ENCODE measurements at places on chromosomes 1 and 21.

GRCh38 chr1:232667778-232668165 lies 37.8 kb upstream of the SIPA1L2 start:
- DNase-seq = no peak

- DNase-seq = no peak
Measured at GRCh38 chr1:82632155-82632554, 831.4 kb downstream of the ADGRL2 start.

- DNase-seq = no peak
Measured at GRCh38 chr1:233518344-233518743, 95.6 kb upstream of the KCNK1 start.

DNA sequence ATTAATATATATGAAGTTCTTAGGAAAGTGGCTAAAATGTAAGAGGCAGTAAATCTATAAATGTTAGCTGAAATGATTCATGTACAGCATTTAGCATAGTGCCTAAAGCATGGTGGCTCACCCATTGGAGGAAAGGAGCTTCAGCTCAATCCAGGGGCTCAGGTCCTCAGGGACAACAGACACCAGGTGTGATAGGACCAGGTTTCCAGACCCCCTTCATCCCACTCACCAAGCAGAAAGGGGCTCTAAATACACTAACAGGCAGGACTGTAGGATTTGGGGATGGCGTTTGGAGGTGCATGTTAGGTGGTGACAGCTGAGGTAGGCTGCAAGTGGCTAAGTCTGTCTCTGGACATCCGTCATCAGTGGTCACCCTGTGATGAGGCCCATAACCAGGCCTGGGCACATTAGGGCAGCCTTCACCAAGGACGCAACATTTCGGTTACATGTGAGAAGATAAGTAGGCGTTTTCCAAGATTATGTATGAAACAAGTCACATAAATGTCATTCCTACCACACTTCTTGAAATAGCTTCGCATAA lies 233.1 kb downstream of the C1orf94 start:
- DNase-seq = no peak

DNA sequence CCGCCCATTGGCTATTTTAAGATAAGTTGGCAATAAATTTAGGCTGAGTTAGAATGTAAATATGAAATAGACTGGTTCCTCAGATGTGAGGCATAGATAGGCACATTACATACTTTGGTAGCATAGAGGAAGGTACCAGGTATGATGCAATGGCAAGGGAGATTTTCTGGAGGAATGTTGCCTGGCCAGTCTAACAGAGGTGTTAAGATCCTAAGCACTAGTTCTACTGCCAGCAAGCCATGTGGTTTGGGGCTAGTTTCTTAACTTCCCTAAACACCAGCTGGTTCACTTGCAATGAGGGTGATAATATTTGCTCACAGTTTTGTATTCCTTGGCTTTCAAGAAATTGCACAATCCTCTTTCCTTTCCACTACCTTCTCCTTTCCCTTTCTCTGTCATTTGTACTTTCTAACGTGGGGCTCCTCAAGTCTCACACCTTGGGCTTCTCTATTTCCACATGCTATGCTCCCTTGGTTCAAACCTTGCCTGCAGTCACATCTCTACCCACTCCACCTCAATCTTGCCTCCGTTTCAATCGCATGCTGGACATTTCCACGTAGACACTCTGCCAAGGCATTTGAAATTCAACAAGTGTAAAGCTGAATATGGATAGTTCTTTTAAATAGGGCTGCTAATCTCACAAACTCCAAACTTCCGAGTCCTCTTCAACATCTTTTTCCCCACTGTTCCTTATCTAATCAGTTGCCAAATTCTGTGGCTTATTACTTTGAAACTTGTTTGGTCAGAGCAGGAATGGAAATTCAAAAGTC lies 4.7 kb upstream of the CD55 start:
- no peak for DNase-seq

GRCh38 chr1:167387251-167387910 lies 130.9 kb downstream of the CD247 start:
- no peak for DNase-seq

DNA sequence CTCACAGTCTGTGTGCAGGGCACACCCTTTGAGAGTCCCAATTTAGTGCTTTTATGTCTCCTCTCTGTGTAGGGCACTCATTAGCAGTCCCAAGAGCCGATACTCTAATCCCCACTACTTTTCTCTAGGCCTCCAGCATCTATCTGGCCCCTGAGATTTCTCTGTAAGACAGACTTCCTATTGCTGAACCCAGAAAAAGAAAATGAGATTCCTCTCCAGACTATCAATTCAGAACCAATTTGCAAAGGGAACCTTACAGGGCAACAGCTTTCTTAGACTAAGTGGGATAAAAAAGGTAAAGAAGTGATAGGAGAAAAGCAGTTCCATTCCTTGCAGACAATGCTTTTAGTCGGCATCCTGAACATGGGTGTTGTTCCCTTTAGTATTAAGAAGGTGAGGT lies 172.2 kb downstream of the EDEM3 start:
- DNase-seq = no peak

GRCh38 chr1:8674481-8674880 lies 143.0 kb downstream of the RERE start:
- DNase-seq = no peak

DNA sequence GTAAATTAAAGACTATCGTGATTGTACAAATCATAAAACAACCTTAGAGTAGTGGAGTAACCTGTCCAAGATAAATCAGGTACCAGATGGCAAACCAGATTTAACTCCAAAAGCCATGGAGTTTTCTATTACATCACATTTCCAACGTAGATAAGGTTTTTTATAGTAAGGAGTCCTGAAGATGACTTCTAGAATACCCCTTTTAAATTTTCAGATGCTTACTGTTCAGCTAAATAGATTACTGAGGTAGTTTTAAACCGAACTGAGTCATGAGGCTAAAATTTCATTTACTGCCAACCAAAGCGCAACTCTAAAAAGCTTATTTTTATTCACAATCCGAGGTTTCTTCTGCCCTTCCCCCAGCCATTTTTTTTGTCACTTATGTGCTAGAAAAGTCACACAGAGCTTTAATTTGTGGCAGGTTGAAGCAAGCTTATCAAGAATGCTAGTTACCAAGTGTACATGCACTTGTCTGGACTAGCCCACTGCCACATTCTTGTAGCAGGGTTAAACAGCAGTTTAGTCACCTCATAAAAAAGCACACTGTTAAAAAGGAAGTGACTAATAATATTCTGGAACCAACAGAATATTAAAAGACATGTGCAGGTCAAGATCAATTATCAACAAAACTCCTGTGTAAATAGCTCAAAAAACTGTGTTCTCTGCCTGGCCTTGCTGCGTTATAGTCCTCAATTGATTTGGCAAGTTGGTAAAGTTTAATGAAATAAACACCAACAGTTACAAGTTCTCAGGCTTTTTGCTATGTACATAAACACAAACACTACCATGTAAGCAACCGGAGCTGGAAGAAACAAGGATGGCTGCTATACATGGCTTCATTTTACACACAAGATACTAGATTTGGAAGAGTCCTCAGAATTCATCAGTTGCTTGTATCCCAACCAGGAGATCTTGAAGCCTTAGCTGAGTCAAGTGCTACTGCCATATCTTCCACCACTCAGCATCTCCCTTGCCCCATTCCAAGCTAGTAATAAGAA lies 180.3 kb upstream of the DMRTA2 start:
- peak; percentile 21 for DNase-seq

GRCh38 chr1:228463009-228463558 lies 24.1 kb upstream of the RNF187 start:
- no peak for DNase-seq

DNA sequence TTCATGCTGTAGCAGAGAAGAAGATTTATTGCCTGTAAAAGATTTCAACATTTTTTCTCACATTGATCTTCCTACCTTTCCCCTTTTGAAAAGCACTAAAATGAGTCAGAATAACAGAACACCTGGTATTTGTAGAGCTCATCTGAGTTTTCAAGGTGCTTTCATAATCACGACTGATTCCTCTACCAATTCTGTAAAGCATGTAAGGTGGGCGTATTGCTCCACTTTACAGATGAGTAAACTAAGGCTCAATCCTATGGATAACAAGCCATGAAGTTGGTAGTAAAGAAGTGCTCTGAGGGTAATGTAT lies 227.9 kb upstream of the KIAA0040 start:
- DNase-seq = no peak

GRCh38 chr1:21764615-21765423 lies 18.1 kb downstream of the USP48 start:
- peak; percentile 90 for DNase-seq
